ENCODE measurements at places on chromosomes 7 and 10.

DNA sequence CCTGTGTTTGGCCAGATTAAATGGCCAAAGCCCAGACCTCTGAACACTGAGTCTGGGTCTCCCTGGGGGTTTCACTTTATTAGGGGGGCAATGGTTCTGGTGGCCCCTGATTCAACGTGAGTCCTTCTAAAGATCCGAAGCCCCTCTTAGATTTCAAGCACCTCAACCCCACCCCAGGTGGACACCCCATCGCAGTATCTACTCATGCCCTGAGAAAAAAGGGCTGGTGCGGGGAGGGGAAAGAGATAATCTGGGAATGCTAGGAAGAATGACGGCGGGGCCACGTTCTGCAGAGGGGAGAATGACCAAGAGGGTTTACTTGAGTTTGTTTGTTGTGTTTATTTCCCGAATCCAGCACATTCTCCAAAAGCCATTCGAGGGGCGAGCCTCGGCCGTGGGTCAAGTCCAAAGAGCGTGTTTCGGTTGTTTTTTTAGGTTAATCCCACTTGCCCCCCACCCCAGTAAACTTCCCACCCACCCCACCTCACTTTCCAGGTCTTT, 832 bp downstream of the PDLIM1 start:
- no peak for DNase-seq

DNA sequence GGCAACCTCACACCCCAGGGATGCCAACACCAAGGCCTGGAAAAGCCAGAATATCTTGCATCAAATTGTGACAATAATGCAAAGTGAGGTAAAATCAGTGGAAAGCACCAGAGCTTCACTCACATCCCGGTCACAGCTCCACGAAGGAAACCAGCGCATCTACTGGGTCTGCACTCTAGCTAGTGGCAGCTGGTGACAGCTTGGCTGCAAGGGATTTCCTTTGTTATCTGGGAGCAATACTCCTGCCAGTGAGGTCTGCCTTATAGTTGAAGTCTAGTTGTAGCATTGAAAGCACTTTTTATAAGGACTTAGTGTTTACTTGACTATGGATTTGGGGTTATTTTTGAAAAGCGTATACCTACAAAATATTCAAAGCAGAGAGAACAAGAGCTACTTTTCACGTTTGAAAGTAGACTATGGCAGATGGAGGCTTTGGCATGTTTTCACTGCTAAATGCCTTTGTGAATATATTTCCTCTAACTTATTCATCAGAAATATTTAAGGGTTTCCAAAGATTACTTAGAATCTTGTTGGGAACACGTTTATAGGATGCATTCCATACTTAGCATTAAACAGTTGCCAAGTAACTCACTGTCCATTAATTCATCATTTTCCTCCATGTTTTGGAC, 26.1 kb downstream of the WDFY4 start:
- no peak for DNase-seq

- DNase-seq: no peak
These were observed 3.5 kb downstream of the TMEM273 start for GRCh38 chr10:49184642-49185111.

- DNase-seq: no peak
These were observed 17.6 kb downstream of the MINDY3 start for GRCh38 chr10:15842556-15843169.

- no peak for DNase-seq
These were observed 100.3 kb upstream of the INSYN2A start for GRCh38 chr10:127296696-127297095.

DNA sequence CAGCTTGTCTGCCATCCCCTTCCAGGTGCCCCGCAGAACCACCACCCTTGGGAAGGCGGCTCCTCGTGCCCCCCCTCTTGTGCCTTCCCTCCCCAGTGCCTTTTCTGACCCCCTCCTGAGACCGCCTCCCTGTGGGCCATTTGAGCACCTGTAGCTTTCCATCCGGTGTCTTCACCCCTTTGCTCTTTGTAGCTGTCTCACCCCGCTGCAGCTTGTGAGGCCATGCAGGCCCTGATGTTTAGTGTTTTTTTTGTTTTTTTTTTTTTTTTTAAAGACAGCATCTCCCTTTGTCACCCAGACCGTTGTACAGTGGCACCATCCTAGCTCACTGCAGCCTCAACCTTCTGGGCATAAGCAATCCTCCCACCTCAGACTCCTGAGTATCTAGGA, 52.5 kb downstream of the CUX1 start:
- no peak for DNase-seq

DNA sequence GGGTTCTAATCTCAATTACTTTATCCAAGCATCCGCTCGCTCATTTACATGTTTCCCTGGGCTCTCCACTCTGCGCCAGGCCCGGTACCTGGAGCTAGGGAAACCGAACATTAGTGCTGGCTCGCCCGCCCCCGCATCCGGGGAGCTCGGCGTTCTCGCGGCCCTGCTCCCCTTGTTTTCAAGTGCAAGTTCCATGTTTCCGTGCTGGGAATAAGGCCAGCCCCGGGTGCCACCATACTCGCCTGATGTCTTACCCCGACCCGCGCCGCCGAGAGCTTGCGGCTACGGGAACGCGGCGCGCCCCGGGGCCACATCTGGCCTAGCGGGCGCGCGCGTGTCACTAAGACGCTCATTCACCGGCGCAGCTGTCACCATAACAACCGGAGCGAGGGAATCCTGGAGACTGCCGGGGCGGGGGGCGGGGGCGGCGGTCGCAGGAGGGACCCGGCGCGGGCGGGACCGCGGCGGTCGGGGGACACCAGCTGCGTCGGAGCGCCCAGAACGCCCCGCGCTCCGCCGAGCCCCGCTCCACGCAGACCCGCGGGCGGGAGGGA, at the start of gene NEURL1:
Gene NEURL1 (plus strand): TSS at position 344 of the 554 bp plus-strand sequence. CDS start 683 bp downstream, outside the sequence.
- DNase-seq: no peak

DNA sequence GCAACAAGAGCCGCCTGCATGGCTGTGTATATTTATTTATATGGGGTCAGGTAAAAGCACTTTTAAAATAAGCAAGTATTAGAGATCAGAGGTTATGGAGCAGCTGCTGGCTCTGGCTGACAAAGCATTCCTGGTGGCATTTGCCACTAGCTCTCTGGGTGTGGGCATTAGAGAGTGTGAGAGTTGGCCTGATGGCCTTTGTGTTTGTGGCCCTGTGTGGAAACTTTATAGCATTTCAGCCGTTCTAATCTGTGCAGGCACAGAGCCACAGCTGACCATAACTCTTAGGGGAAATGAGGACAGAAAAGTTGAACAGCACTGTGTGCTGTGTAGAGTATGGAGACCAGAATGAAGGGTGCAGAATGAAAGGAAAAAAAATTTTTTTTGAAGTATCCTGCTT, 118.9 kb downstream of the AUTS2 start:
- DNase-seq: no peak
